CD4-positive, alpha-beta T cell treated with Interleukin-10 for 1 hour (primary cell): ENCODE measurements at places on chromosomes 5 and 9.
A peak's percentile ranks its signal among the peaks of the same experiment; 100 is the strongest.

DNA sequence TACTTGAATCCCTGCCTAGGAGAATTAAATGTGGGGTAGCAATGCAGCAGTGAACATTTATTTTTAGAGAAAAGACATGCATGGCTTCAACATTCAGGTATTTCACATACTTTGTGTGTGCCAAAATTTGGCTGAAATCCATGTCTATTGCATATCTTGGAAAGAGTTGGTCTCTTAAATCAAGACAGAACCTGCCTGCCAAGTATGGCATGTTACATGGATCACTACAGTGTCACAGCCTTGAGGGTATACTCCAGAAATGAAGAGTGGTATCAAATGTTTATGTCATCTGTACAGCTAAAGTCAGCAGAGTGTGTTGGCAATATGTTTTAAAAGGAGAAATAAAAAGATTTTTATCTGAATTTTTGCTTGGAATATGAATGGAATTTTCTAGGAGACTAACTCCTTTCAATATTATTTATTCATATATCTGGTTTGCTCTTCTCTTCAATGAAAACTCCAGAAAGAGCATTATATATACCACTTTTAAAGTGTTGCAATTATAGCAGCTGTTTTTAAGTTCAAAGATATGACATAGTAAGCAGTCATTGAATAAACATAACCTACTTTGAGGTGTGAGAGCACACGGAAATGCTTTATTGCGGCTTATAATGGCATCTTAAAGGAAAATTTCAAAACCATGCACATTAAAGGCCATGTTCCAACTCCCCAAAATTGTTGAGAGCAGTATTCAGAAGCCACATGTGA lies 95.4 kb upstream of the MINAR2 start:
- no peak for DNase-seq

- no peak for DNase-seq
Measured at GRCh38 chr5:57778501-57779091, 296.0 kb upstream of the ACTBL2 start.

DNA sequence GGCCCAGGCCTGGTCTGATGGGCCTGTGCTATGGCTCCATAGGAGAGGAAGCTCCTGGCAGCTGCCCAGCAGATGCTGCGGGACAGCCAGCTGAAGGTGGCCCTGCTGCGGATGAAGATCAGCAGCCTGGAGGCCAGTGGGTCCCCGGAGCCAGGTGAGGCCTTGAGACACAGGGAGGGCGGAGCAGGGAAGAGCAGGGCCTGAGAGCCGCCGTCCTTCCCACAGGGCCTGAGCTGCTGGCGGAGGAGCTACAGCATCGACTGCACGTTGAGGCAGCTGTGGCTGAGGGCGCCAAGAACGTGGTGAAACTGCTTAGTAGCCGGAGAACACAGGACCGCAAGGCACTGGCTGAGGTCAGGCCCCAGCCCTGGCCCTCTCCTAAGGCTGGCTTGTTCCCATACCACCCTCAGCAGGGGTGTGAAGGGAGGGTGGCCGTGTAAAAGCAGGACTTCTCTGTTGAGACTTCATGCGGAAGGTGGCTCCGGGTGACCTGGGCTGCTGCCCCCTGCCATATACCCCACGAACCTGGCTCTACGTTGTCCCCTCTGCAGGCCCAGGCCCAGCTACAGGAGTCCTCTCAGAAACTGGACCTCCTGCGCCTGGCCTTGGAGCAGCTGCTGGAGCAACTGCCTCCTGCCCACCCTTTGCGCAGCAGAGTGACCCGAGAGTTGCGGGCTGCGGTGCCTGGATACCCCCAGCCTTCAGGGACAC lies 4.5 kb downstream of the PKN3 start:
- DNase-seq = no peak

GRCh38 chr5:89418407-89419085 lies 535.6 kb upstream of the MEF2C start:
- no peak for DNase-seq

DNA sequence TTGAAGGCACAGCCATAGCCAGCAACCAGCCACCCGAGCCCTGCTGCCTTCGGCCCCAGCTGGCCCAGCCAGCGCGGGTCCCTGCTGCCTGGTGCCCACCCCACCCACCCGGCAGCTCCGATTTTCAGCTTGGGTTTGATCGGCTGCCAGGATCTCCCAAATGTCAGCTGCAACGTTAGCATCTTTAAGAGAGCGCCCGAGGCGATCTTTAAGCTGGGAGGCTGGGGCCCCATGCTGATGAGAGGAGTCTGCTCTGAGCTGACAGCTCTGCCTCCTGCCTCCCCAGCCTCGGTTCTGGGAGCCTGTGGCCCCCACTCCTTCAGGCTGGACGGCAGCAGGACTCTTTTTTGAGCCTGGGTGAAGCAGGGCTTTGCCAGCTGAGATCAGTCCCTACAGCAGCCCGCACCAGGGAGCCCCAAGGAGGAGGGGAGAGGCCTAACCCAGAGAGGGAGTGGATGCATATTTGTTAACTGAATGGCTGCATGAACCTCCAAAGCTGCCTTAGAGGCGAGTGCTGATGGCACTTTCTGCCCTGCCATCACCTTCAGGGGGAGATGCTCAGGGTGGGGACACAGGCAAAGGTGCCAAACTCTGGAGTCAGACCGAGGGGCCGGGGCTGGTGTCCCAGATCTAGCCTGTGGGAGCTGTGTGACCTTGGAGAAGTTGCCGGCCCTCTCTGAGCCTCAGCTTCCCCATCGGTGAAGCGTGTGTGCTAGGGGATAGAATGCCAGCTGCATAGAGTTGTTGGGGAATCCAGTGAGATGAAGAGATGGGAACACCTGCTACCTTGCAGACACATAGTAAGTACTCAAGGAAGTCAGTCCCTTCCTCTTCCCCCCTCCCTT lies 165.5 kb downstream of the C9orf50 start:
- no peak for DNase-seq

GRCh38 chr5:96680759-96681470 lies 18.7 kb downstream of the CAST start:
- no peak for DNase-seq

- no peak for DNase-seq
Measured at GRCh38 chr9:89223396-89223977, 44.9 kb upstream of the SHC3 start.

- no peak for DNase-seq
Measured at GRCh38 chr9:108382310-108382709, 473.5 kb downstream of the ACTL7B start.

- no peak for DNase-seq
Measured at GRCh38 chr5:30572279-30572678, 621.2 kb upstream of the CDH6 start.

- no peak for DNase-seq
Measured at GRCh38 chr9:92048924-92049625, 66.1 kb downstream of the SPTLC1 start.

DNA sequence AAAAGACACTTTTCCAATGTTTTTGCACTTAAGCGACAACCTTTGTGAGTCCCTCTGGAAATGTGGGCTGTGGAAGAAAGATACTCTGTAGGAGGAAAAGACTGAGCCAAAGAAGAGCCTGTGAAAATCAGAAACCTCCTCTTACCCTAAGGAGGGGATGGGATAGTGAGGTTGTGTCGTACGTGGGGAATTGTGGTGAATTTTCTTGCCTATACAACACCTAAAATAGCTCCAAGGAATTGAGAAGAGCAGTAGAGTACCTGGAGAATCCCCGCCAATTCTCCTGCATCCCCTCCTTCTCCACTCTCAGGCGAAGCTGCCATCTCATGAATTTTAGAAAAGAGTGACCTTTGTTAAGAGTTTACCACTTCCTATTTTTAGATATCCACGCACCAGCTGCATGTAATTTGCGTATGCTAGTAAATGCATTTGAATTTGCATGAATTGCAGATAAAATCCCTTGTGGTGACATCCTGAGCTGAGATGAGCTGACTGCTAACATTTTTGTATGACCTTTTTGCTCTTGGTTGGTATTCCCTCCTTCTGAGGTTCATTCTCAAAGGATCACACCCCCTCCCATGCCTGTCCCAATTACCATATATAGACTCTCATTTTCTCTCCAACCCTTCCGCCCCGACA lies 147.2 kb downstream of the PCSK5 start:
- no peak for DNase-seq

- no peak for DNase-seq
Measured at GRCh38 chr9:38318759-38319495, 73.6 kb upstream of the ALDH1B1 start.

GRCh38 chr5:133934311-133934710 lies 34.1 kb downstream of the C5orf15 start:
- no peak for DNase-seq

- DNase-seq = peak; percentile 80
Measured at GRCh38 chr5:95846554-95847260, 24.2 kb upstream of the GLRX start.

GRCh38 chr9:119588874-119589744 lies 219.9 kb upstream of the BRINP1 start:
- no peak for DNase-seq

GRCh38 chr9:106922026-106922425 lies 59.1 kb downstream of the ZNF462 start:
- no peak for DNase-seq

DNA sequence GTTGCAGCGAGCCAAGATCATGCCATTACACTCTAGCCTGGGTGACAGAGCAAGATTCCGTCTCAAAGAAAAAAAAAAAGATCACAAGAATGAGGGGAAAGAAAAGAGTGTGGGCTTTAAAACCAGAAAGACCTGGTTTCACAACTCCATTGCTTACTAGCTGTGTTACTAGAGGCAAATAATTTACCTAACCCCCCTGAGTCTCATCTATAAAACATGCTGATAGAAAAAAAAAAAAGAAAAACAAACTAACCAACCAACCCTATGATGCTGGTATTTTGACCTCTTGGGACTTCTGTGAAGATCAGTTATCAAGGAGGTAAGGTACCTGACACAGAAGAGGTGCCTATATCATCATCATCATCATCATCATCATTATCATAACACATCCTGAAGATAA lies 60.2 kb upstream of the UBTD2 start:
- no peak for DNase-seq

DNA sequence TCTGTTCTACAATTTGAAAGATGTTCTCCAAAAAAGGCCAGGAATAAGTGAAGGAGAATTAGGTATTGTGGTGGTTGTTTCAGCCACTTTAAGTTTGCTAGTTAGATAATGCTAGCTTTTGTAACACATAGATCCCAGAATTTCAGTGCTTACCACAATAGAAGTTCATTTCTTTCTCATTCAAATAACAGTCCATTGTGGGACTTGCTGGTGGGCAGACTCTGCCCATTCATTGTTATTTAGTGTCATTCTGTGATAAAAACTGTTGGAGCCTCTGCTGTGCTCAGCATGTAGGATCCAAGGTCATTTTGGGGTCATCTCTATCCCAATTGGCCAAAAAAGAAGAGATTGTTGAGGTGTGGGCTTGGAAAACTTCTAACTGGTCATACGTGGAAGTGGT lies 106.8 kb downstream of the CCDC192 start:
- no peak for DNase-seq

GRCh38 chr5:147557876-147558745 lies 48.2 kb upstream of the DPYSL3 start:
- no peak for DNase-seq

DNA sequence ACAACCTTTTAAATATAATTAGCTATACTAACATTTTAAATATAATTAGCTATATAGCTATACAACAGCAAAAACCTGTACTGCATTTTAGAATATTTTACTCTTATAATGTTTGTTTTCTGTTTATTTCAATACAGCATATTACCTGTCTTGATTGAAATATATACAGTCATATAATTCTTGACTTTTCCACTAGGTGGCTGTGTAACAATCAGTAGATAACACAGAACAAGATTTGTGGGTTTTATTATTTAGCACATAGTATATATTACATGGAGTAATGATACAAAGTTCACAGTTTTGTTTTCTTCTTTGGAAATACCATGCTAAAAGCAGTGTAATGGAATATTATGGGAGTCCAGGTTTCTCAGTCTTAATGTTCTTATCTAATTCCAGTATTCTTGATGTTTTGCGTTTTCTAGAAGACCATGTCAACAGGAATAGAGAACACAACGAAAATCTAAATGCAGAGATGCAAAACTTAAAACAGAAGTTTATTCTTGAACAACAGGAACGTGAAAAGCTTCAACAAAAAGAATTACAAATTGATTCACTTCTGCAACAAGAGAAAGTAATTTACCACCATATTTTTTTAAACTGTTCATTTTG lies 13.3 kb downstream of the HMMR start:
- peak; percentile 34 for DNase-seq

DNA sequence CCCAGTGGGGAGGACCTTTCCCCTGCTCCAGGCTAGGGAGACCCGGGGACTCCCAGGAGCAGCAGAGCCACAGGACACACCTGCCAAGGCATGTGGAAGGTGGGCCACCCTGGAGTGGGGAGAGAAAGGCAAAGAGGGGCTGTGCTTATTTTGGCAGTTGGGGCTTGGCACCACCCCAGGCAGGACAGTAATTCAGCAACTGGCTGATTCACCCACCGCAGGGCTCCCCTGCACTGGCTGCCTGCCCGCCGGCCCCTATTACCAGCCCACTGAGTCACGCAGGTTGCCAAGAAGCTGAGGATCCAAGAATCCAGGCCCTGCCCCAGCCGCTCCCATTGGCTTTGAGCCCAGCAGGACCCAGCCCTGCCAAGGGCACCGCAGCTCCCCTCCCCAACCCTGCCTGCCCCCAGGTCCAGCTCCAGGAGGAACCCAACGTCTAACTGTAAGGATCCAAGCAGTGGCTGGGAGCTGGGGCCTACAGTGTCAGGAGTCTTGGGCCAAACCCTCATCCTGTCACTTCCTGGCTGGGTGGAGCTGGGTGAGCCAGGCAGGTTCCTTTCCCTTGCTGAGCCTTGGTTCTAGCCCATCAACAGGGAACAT lies 14.2 kb upstream of the RALGDS start:
- peak; percentile 61 for DNase-seq

- DNase-seq = no peak
Measured at GRCh38 chr5:150670275-150670947, 9.4 kb downstream of the MYOZ3 start.

GRCh38 chr9:127311239-127311741 lies 46.7 kb downstream of the GARNL3 start:
- DNase-seq = peak; percentile 49

DNA sequence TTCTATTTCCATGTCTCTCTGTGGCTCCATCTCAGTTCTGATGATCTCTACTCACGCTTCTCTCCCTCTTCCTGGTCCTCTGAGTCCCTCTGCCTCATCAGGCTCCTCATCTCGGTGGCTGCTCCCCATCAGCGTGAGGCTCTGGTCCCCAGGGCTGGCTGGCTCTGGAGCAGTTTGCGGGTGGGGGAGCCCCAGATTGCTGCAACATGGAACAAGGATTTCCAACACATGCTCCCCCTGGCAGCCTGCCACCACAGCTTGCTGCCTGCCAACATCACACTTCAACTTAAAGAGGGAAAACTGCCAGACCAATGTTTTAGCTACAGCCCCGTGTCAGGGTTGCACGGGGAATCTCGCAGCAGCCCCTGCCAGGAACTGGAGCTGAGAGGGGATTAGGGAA lies 77.2 kb upstream of the NEK6 start:
- no peak for DNase-seq

DNA sequence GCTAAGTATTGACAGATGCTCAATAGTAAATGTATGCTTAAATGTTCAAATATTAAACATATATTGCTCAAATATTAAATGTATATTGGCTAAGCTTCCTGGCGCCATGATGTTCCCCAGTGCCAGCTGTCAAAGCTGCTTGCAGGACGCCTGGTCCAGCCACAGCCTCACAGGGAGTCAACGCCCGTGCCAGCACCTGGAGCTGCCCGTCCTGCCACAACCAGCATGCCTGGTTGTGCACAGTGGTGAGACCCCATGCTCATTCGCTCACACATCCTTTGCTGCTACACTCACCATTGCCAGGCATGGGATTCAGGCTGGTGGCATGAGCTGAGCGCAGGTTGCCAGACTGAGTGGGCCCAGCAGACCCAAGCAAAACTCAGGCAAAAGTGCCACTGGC lies 926.9 kb upstream of the EDIL3 start:
- DNase-seq = no peak

GRCh38 chr5:113181853-113182490 lies 205.4 kb downstream of the DCP2 start:
- DNase-seq = no peak

GRCh38 chr5:102902135-102902448 lies 147.0 kb downstream of the PAM start:
- no peak for DNase-seq
